GM13977 (cell line): ENCODE measurements at places on chromosomes 6 and 20.

DNA sequence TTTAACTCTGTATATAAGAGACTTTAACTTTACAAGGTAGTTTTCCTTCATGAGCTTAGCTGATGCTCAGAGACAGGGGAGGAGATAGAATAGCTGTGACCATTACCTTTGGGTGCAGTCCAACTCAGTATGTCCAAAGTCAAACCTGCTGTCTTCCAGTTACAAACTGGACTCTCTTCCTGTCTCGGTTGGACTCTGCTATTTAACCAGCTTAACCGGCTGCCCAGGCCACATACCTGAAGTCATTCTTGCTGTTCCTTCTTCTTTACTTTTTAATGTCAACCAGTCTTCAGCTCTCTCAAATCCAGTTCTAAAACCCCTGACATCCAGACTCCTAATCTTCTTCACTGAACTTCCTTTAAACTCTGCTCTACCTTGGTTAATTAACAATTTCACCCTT, 138.3 kb upstream of the TSHZ2 start:
- DNase-seq = no peak

GRCh38 chr6:4091941-4092340, 13.0 kb upstream of the FAM217A start:
- no peak for DNase-seq

DNA sequence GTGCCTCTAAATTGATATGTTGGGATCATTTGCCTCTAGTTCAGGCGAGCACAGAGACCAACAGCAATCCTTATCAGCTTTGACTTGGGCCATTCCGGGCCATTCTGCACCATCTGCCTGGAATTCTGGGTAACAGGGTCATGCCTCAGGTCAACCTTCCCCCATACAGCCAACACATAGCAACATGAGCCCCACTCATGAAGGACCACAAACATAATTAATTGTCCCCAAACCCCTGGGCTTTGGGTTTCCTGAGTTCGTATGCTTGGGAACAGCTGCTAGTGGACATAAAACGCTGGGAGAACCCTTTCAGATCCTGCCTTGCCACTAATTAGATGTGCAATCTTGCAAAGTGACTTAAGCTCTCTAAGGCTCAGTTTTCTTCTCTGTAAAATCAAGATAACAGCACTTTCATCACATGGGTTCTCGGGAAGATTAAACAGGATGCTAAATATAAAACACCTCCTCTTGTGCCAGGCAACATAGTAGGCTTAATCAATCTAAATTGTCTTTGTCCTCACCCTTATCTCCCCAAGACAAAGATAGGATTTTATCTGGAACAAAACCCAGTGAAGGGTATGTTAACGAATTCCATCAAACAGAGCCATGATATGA, 426.5 kb downstream of the CD83 start:
- DNase-seq = no peak

DNA sequence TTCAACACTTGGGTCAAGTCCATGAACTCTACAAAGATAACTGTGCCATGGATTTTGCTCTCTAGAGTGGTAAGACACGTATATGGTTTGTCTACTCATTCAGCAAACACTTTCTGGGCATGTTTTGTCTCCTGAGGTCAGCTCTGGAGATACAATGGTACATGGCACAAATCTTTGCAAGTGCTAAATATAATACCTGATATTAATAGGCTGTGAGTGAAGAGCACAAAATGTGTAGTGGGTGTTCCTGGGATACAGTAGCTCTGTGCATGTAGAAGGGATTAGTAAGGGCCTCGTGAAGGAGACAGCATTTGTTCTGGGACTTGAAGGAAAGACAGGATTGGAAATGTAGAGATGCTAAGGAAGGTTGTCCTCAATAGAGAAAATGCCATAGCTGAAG, 360.9 kb downstream of the BCKDHB start:
- DNase-seq = no peak

DNA sequence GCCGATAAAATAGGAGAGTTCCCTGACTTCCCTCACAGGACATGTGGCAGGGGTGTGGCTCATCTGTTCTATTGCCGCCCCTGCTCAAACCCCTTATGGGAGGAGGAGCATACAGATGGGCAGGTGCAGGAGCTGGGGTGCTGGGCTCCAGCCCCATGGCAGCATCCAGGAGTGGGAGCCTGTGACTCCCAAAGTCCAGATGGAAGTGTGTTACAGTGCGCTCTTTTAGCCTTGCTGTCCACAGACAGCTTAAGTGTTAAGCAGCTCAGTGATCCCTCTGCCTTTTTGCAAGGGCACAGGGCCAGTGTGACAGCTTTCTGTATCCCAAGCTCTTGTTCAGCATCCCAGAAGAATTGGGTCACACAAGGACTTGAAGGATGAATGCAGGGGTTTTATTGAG, 212.3 kb upstream of the MYLIP start:
- DNase-seq = no peak

DNA sequence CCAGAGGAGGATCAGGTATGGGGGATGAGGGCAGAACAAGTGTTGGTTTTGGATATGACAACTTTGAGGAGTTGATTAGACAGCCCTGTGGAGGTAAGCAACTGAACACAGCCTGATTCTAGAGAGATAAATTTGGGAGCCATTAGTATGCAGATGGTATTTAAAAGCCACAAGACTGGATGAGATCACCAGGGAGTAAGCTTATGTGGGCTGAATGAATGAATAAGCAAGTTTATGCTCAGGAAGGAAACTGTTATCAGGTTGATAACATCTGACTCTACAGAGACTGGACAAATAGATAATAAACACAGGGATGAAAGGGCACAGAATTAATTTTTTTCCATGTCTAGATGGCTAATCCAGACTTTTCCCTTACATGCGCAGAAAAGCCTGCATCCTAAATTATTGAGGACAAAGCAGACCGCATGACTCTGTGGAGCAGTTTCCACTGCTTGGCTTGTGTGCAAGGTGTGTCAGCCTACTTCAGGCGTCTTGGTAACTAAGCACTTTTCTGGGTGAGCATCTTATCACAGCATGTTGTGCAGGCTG, 150.6 kb downstream of the GJA10 start:
- no peak for DNase-seq

GRCh38 chr6:21523652-21524051, 69.9 kb upstream of the SOX4 start:
- no peak for DNase-seq

DNA sequence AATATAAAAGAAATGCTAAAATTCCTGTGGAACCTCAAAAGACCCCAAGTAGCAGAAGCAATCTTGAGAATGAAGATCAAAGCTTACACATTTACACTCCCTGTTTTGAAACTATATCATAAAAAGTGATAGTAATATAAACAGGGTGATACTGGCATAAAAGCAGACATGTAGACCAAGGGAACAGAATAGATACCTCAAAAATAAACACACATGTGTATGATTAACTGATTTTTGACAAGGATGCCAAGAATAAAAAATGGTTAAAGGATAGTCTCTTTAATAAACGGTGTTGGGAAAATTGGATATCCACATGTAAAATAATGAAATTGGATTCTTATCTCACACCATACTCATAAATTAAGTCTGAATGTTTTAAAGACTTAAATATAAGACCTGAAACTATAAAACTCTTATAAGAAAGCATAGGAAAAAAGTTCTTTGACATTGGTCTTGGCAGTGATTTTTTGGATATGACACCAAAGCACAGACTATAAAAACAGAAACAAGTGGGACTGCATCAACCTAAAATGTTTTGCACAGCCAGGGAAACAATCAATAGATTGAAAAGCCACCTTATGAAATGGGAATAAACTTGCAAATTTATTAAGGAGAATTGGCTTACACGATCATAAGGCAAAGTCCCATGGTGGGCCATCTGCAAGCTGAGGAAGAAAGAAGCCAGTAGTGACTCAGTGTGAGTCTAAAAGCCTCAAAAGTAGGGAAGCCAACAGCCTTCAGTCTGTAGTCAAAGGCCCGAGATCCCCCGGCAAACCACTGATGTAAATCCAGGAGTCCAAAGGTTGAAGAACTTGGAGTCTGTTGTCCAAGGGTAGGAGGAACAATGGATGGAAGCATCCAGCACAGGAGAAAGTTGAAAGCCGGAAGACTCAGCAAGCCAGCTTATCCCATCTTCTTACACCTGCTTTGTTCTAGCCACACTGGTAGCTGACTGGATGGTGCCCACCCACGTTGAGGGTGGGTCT, 144.3 kb downstream of the MEI4 start:
- no peak for DNase-seq

- DNase-seq = no peak
These were observed at the start of gene FAM83B for GRCh38 chr6:54846243-54846856. TSS of gene FAM83B (plus strand) at chr6:54846771. CDS start at chr6:54870247, 23,476 bp downstream.

GRCh38 chr20:49285813-49286494, 8.1 kb upstream of the ZNFX1 start:
- no peak for DNase-seq

DNA sequence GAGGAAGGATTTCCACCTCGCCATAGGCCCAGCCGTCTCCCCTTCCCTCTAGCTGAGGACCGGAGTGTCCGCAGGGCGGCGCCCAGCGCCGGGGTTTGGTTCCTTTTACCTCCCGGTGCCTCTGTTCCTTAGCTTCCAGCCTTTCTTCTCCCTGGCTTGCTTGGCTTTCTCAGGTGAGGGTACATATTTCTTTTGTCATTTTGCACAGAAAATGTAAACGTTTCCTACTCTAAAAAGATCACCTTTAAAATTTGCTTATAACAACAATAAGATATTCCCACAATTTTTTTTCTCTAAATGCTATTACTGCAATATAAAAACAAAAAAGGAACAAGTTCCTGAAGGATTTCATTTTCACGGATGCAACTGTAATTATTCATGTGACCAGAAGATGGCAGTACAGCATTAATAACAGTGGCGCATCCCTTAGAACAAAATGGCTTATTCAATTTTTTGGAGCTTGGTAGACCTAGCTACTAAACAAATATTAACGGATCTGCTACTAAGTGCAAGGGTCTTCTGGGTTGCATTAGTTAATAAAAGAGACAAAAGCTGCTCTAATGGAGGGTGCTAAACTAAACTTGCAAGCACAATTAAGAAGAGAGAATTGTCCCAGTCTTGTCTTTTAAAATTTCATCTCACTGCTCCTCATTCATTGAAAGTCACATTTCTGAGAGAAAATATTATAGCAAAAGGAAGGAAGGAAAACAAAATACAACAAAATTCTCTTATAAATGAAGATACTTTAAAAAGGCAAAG, 172.9 kb downstream of the ADGRG6 start:
- peak; percentile 32 for DNase-seq

- DNase-seq = no peak
These were observed 54.4 kb downstream of the PCNA start for GRCh38 chr20:5065166-5065878.

GRCh38 chr6:92507552-92507951, 911.8 kb downstream of the EPHA7 start:
- no peak for DNase-seq

GRCh38 chr20:58235010-58235409, 6.6 kb upstream of the ANKRD60 start:
- DNase-seq = no peak

- no peak for DNase-seq
These were observed 86.6 kb upstream of the MEI4 start for GRCh38 chr6:77566235-77566634.

DNA sequence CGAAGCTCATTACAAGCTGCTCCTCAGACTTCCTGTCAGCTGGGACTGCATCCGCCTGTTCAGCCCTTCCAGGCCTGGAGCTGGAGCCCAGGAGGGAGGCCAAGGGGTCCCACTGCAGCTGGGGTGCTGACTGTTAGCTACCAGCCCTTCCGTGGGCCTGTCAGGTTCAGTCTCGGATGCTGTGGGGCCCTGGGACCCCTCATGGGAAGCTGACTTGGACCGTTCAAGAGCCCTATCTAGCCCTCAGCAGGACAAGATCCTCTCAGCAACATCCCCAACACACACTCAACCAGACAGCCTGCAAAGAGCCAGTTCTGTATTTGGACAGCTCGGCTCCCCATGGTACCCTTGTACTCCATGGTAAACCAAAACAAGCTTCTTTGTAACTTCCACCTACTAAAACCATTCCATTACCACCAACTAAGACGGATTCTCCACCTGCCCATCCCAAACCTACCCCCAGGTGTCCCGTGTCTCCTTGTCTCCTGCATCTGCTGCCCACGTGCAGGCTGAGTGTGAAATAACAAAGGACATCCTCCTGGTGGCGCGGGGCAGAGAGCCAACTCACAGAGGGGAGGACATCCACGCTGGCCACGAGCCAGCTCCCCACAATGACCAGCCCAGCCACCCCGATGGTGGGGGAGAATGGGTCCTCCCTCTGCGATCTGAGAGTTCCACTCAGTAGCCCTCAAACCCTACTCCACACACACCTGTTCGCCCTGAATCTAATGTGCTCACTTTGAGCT, 111.2 kb downstream of the TAF4 start:
- DNase-seq = no peak

GRCh38 chr6:134466771-134467525, 149.0 kb upstream of the SGK1 start:
- no peak for DNase-seq

GRCh38 chr20:8073024-8073832, 53.7 kb upstream of the TMX4 start:
- DNase-seq = no peak

- no peak for DNase-seq
These were observed 21.0 kb downstream of the JPH2 start for GRCh38 chr20:44166008-44166407.

GRCh38 chr6:91033964-91034363, 447.1 kb upstream of the MAP3K7 start:
- DNase-seq = no peak

- no peak for DNase-seq
These were observed 181.0 kb downstream of the COL12A1 start for GRCh38 chr6:75024828-75025227.

DNA sequence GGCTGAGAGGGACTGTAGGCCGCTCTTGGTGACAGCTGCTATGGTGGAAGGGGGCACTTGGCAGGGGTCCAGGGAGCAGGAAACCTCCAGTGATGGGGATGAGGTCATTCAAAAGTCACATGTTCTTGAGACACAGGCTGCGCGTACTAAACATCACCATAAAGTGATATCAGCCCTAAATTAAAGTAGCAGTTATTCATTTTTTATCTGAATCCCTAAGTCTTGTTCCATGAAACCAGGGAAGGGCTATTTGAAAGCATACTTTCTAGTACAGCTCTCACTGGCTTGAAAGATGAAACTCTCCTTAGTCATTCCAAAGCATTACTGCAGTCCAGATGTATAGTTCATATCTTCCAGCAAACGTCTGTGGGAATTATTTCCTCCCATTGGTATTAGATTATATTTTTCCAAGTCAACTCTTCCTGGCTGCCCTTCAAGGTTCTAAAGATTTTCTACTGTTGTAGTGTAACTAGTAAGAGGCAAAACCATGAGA, 373.1 kb downstream of the CD109 start:
- no peak for DNase-seq

DNA sequence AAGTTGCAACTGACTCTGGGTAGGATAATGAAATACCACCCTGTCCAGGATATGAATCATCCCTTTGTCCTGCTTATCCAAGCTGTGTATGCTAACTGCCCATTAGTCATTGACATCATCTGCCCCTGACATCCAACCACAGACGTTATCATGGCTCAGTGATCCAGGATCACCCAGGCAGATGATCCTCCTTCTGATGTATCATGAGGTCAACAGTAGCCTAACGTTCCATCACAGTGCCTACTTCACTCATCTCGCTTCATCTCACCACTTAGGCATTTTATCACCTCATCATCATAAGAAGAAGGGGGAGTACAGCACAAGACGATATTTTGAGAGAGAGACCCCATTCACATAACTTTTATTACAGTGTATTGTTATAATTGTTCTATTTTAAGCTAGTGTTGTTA, 13.4 kb upstream of the BTN3A2 start:
- no peak for DNase-seq
